ENCODE measurements at places on chromosomes 2 and 18.

DNA sequence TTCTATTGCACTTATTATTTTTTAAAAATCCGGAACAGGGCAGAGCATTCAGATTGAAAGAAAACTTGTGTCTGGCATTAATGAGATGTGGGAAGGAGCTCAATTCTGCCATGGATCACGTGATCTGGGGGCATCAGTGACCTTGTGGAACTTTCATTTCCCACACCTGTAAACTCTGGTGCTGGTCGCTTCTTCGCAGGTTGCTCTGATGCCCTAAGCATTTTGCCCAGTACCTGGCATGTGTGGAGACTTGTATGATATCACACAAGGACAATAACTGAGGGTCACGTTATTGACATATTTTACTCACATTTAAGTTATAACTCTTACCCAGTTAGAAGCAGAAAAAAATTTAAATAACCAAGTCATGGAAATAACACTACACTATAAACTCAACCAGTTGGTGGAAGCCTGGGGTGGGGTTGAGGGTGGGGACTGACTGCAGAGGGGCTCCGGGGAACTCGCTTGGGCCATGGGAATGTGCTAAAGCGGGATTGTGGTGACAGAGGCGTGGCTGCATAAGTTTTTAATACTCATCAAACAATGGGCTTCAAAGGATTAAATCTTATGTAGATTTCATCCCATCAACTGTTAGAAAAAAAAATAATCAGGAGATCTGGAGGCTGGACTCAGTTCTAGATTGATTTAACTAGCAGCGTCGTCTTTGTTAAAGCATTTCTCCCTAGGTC, 36.5 kb downstream of the ST3GAL5 start:
- DNase-seq = no peak

- DNase-seq = no peak
These were observed 16.8 kb upstream of the BCL11A start for GRCh38 chr2:60570251-60570650.

- DNase-seq = no peak
These were observed 65.1 kb downstream of the MRPS9 start for GRCh38 chr2:105102963-105103421.

- DNase-seq = no peak
These were observed 16.5 kb upstream of the CYTIP start for GRCh38 chr2:157460384-157460837.

DNA sequence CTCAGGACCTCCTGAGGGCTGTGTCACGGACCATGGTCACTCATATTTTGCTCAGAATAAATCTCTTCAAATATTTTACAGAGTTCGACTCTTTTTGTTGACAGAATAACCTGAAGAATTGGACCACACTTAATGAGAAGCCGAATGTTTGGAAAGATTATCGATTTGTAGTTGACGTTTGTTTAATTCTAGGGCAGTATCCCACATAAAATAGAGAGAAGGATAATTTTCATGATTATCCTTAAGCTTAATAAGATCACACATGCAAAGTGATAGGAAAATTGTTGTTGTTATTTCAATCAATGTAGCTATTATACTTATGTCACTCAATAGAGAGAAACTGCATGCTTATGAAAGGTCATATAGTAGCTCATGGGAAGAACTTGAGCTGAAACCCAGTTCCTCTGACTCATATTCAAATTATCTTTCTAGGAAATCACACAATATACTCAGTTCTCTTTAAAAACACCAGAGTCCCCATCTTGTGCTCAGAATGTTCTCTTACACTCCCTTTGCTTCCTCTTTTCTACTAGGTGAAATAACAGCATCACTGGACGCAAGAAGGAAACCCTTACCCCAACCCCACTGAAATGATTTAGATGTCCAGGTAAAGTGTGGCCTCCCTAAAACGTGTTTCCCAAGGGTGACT, 982.1 kb downstream of the TSN start:
- DNase-seq = no peak

DNA sequence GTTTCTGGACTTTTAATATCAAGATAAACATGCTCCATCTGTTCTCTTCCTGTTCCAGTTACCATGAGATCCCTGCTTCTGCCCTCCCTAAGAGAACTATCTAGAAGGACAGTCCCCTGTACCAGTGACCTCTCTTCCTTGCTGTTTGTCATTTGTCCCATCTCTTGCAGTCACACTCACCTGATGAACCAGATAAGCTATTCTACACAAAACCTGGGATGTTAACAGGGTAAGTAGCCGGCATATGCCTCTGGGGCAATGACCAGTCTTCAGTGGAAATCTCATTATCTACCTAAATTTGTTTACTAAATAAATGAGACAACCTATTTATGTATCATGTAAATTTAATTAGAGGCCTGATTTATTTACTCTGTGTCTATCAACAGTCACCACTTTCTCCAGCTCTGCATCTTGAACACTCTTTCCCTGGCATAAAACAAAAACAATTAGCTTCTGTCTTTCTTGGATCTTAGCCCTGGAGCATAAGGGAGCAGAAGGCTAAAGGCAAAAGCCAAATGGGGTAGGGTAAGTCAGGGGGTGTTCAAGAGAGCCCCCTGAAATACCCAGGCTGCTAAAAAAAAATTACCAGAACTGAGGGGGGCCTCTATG, 337.7 kb downstream of the ALK start:
- DNase-seq = no peak

DNA sequence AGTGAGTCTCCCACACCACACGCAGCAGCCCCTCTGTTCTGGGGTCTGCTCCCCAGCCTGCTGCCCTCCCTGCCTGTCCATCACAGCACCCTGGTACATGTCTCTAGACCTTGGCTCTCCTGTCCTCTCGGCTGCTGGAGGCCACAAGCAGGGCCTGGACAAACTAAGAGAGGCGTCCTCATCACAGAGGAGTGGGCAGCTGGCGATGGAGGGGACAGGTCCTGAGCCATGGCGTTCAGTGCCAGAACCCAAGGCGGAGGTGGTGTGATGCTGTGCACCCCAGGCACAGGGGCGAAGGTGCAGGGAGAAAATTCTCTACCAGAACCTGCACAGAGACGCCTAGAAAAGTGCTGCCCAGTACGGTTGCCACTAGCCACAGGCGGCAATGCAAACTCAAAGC, 47.4 kb downstream of the BIN1 start:
- DNase-seq = no peak

GRCh38 chr18:9960258-9960904, 46.6 kb downstream of the VAPA start:
- no peak for DNase-seq

DNA sequence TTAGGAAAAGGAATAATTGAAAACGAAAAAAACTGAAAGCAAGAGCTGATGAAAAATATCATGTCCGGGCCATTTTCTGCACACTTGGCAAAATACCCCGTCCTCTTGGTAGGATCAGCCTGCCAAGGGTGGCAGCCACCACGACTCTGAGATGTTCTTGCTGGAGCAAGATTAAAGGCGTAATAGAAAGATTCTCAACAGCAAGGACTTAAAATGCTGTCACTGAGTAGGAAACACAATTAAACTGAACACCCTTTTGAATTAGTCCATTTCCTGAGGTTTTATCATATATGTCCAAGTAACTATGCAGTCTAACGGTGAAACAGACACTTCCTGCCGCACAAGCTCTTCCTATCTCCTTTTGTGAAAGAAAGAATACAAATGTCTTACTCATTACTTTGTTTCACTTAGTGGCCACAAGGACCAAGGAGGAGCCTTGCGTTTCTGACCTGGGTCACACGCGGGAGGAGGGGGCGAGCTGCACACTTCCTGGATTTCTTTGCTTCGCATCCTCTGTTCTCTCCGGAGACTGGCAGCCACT, 222.7 kb downstream of the PIEZO2 start:
- peak; percentile 95 for DNase-seq

- DNase-seq = no peak
These were observed 201.4 kb downstream of the NYAP2 start for GRCh38 chr2:225600865-225601264.

GRCh38 chr2:224354632-224355211, 47.2 kb downstream of the FAM124B start:
- no peak for DNase-seq

- no peak for DNase-seq
These were observed 91.7 kb downstream of the ZCCHC2 start for GRCh38 chr18:62614494-62614893.

- no peak for DNase-seq
These were observed 749.5 kb downstream of the RNF144A start for GRCh38 chr2:7666596-7667259.

Measured in kidney capillary endothelial cell (primary cell).